ENCODE measurements at places on chromosomes 1 and 21. TPM values are rescaled to one million over a fixed set of nuclear protein-coding genes. Genes with fewer than 3 reads are reported as not detected.

The CYP4X1 gene
- polyA plus RNA-seq: 1.1 TPM

The GBP1 gene
- not detected for polyA plus RNA-seq

The STPG1 gene
- polyA plus RNA-seq: 9.9 TPM

The GRHL3 gene
- polyA plus RNA-seq: 1.4 TPM

The C1orf185 gene
- polyA plus RNA-seq: not detected

The VWA5B1 gene
- polyA plus RNA-seq: 0.16 TPM

The RBM34 gene
- polyA plus RNA-seq: 197 TPM

The CD2 gene
- polyA plus RNA-seq: not detected

The CELA2A gene
- not detected for polyA plus RNA-seq

The UBL4B gene
- not detected for polyA plus RNA-seq

The GUCA2B gene
- not detected for polyA plus RNA-seq

The PADI4 gene
- polyA plus RNA-seq: not detected

The TMEM200B gene
- polyA plus RNA-seq: 4.9 TPM

The OR2T35 gene
- polyA plus RNA-seq: not detected

The KCNA2 gene
- 0.17 TPM for polyA plus RNA-seq

The LYPLA2 gene
- 102 TPM for polyA plus RNA-seq

The CYP4Z1 gene
- not detected for polyA plus RNA-seq

The EEIG2 gene
- 6.0 TPM for polyA plus RNA-seq

The HES2 gene
- 2.1 TPM for polyA plus RNA-seq

The SPATA46 gene
- polyA plus RNA-seq: not detected

The GNPAT gene
- 28.8 TPM for polyA plus RNA-seq

The IKBKE gene
- polyA plus RNA-seq: 4.8 TPM

The UBASH3A gene
- not detected for polyA plus RNA-seq

The FMO4 gene
- polyA plus RNA-seq: 3.1 TPM

The BCAN gene
- 2.3 TPM for polyA plus RNA-seq

The RNU1-4 gene
- not detected for polyA plus RNA-seq

The CACHD1 gene
- polyA plus RNA-seq: 12.6 TPM

The B4GALT2 gene
- 22.8 TPM for polyA plus RNA-seq

The PLPPR4 gene
- polyA plus RNA-seq: 0.99 TPM

The ANXA9 gene
- 1.4 TPM for polyA plus RNA-seq

The FLG gene
- polyA plus RNA-seq: not detected

The HES3 gene
- 7.7 TPM for polyA plus RNA-seq

Measured in GM23338 (cell line).